Stimulated activated CD4-positive, alpha-beta T cell treated with anti-CD3 and anti-CD28 coated beads, Interleukin-4, amount 100 ng/mL, for 48 hours (primary cell): ENCODE measurements at places on chromosomes 7 and 10.

DNA sequence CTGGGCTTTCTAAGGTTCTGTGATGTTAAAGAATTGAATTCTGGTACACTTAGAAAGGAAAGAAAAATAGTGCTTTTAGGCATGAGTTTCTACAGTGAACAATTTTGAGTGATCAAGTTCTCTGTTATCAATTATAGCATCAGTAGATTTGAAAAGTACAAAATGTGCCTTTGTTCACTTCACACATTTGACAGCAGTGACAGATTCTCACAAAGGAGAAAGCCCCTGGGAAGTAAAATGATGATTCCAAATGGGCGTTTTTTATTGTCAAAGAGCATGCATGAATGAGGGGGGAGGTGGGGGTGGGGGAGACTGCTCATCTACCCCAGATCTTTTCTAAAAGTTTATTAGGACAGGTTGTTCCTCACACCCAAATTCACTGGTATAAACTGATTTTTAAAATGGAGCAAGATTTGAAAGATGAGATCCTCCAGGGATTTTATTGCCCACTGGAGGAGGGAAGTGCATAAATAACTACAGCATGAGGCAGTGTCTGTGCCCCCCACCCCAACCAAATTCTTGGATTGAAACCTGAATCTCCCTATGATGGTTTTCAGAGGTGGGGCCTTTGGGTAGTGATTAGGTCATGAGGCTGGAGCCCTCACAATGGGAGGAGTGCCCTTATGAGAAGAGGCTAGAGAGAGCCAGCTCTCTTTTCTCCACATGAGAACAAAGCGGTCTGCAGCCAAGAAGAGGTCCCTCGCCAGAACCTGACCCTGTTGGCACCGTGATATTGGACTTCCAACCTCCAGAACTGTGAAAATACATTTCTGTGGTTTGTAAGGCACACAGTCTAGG is 79.5 kb downstream of the AOAH start:
- no peak for DNase-seq

DNA sequence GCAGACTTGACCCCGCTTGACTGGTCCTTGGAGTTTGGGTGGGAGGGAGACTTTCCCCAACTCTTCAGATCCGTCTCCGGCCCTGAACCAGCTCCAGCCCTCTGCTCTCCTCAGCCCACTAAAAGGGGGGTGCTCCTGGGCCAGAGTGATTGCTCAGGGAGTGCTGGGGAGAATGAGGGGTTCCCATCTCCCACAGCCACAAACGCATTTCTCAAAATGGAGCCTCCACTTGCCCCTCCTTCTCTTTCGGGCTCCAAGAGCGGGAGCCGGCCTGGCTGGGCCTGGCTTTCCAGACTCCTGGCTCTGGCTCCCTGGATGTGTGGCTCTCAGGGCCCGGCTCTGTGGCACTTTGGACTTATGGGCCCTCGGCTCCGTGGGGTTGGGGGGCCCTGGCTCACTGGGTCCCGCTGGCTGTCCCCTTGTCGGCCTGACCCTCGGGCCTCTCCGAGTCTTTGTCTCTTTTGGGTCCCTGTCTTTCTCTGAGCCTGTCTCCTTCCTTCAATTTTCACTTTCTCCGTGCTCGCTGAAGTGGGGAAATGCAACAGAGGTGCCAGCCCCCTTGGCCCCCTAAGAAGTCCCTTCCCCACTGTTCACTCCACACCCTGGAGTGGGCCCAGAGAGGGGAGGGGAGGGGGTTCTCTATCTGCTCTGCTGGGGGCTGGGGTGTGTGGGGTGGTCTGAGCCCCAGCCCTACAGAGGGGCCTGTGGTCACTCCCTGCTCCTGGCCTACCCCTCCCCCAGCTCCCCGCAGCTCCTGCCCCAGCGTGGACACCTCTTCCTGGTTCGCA is 713 bp downstream of the LZTS2 start:
- DNase-seq, result no peak

DNA sequence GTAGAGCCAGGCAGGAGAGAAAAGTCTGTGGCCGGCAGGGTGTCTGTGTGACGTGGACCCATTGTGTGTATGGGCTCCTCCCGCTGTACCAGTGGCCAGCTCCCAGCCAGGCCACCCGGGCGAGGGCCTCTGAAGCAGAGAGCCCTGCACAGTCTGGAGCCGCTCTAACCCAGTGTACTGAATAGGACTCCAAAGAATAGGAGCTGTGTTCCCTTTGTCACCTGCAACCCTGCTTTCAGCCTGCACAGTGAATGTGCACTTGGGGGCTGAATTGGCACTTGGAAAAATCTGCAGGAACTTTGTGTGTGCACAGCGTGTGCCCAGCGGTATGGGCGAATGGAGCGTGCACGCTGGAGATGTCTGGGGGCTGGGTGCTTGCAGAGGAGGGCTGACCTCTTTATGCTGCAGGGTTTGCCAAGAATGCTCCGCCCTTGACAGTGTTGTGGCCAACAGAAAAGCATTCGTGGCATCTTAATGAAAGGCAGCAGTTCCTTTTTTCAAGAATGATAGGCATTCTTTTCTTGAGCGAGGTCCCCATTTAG is 216.2 kb downstream of the AUTS2 start:
- DNase-seq, result no peak

GRCh38 chr7:105826143-105826542 is 50.3 kb downstream of the ATXN7L1 start:
- no peak for DNase-seq

DNA sequence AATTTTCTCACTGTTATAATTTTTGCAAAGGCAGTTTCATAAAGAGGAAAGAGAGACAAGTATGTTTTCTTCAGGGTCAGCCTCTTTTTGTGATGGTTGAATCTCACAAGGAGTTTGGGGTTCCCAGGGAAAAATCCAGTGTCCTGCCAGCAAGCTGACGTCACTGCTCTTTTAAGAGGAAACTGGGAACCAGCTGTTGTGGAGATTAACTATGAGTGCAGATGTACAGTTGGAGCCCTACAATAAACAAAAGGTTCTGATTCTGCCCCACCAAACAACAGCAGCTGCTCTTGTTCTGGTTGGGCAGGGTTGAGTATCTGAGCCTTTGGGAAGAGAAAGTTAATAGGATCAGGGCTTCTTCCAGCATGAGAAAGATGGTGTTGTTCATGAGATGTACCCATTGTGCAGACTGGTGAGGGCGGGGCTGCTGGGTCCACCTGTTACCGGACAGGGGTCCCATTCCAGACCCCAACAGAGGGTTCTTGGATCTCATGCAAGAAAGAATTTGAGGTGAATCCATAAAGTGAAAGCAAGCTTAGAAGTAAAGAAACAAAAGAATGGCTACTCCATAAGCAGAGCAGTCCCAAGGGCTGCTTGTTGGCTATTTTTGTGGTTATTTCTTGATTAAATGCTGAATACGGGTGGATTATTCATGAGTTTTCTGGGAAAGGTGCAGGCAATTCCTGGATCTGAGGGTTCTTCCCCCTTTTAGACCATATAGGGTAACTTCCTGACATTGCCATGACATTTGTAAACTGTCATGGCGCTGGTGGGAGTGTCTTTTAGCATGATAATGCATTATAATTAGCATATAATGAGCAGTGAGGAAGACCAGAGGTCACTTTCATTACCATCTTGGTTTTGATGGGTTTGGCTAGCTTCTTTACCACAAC is 12.5 kb downstream of the PRF1 start:
- DNase-seq, result no peak
